NCI-H446 treated with DMSO at 0.1 percent for 48 hours (cell line): ENCODE measurements at places on chromosomes 16 and 17.

DNA sequence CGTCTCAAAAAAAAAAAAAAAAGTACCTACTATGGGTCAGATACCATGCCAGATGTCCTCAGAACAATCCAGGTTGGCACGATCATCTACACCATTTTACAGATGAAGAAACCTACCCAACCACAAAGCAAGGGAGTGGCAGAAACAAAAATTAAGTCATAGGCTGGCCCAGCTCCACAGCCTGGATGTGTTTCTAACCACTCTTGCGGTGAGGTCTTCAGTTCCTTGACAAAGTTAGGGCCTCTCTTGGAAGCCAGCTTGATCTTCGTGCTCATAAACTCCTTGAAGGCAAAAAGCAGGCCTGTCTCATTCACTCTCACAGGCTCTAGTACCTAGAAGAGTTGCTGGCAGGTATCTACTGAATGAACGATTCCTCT is 6.2 kb downstream of the GGA2 start:
- DNase-seq = peak; percentile 1

DNA sequence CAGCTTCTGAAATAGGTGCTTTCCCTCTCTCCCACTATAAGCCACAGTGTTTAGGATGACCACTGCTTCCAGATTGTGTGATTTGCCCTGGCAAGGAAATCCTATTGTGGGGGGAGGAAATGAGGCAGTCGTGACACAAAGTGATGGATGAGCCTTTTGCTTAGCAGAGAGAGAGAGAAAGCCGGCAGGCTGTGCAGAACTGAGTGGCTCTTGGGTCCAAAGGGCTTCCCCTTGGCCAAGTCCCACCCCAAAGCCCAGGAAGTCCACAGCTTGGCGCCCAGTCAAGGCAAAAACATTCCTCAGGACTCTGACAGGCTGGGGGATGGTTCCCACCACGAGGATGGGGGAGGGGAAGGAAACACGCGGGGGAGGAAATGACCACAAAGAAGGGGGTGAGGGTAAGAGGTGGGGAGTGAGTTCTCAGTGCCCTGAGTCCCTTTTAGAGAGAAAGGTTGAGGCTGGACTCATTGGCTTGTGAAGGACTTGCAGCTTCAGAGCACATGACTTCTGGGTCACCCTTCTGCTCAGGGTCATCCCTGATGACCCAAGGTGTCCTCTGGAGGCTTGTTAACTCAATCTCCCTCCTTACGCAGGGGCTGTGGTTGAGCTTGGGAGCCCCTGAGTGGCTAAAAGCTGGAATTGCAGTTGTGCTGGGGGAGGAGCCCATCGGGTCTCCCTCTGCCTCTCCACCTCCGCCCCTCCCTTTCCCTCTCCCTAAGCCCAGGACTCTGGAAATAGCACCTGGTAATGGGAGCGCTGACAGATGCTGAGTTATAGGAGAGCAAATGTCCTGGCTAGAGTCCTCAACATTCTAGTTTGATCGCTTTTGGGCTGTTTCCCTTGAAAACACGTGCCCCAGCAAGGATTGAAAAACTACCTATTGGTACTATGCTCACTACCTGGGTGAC is 10.3 kb upstream of the MSL1 start:
- DNase-seq = peak; percentile 63

DNA sequence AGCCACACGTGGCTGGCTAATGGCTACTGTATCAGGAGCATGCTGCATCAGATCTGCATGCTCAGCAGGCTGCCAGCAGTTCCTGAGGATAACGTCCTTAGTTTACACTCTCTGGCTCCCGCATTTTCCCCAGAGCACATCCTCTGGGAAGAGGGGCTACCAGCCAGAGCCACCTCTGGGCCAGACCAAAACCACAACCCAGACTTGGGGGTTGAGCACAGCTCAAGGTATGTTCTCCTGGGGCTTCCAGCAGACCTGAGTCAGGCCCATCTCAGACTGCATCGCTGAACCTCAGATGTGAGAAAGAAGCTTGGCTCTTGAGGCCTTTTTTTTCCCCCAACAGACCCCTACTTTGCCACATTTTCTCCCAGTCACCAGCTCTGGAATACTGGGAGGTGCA is 23.7 kb upstream of the WSCD1 start:
- no peak for DNase-seq

GRCh38 chr16:76956394-76956793 is 234.6 kb upstream of the MON1B start:
- no peak for DNase-seq

DNA sequence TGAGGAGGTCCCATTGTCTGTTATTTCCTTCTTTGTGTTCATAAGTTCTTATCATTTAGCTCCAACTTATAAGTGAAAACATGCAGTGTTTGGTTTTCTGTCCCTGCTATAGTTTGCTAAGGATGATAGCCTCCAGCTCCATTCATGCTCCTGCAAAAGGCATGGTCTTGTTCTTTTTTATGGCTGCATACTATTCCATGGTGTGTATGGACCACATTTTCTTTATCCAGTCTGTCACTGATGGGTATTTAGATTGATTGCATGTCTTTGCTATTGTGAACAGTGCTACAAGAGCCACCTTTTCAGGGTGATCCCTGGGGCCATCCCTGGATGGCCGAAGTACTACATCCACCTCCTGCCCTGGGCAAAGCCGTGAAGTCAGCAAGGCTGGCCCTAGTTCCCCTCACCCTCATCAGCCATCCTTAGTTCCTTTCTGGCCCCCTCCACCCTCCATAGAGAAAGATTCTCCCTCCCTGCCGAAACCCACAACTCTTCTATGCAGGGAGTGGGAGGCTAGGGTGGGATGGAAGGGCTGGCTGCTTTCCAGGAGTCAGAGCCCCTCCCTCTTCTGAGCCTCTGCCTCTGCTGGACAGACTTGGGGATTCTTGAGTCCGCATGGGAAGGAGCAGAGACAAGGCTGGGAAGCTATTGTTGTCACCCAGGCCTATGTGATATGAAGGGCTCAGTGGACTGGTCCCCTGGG is 8.3 kb downstream of the MT1X start:
- no peak for DNase-seq

DNA sequence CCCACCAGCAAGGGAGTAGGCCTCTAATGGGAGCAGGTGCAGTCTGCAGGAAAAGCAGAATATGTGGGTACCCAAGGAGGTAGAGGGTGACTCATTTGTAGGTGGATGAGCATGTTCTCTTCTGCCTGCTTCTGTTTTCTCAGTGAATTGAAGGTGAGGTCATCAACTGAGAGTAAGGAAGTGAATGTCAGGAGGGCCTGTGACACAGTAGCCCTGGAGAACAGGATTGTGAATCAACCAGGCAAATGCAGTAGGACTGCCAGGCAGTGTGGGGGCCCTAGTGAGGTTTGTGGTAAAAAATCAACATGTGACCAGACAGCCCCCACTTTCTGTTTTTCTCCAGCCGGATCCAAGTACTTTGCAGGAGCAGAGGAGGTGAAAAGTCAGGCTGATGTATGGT is 150.5 kb upstream of the SOX9 start:
- DNase-seq = no peak

- no peak for DNase-seq
These were observed 14.2 kb upstream of the ST6GALNAC2 start for GRCh38 chr17:76599694-76600460.

DNA sequence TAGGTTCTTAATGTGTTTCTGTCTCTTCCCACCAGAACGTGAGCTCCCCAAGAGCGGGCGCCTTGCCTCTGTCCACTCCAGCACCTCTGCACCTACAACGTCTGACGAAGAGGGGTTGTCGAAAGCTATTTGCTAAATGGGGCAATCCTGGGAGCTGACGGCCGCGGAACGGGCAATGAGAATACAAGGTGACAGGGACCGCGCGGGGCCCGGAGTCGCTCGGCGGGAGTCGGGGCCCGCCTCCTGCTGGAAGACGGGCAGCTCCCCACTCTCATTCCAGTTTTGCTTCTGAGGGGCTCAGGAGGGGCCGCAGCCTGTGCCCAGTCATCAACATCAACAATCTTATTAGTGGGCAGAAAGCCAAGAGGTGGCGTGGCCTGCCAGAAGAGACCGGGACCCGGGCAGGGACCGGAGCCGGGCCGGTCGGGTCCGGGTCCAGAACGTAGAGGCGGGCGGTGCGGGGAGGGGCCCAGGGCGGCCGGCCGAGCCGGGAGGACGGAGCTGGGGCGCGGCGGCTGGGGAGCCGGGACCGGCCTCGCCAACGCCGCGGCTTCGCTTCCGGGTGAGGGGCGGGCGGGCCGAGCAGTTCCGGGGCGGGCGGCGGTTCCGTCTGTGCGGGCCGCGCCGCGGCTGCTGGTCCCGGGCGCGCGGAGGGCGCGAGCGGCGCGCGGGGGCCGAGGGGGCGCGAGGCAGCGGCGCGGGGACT is at the start of gene MOSMO:
Gene MOSMO, plus strand, starts transcription at position 603 of the 706 bp plus-strand sequence. CDS start 191 bp downstream, outside the sequence.
- no peak for DNase-seq

DNA sequence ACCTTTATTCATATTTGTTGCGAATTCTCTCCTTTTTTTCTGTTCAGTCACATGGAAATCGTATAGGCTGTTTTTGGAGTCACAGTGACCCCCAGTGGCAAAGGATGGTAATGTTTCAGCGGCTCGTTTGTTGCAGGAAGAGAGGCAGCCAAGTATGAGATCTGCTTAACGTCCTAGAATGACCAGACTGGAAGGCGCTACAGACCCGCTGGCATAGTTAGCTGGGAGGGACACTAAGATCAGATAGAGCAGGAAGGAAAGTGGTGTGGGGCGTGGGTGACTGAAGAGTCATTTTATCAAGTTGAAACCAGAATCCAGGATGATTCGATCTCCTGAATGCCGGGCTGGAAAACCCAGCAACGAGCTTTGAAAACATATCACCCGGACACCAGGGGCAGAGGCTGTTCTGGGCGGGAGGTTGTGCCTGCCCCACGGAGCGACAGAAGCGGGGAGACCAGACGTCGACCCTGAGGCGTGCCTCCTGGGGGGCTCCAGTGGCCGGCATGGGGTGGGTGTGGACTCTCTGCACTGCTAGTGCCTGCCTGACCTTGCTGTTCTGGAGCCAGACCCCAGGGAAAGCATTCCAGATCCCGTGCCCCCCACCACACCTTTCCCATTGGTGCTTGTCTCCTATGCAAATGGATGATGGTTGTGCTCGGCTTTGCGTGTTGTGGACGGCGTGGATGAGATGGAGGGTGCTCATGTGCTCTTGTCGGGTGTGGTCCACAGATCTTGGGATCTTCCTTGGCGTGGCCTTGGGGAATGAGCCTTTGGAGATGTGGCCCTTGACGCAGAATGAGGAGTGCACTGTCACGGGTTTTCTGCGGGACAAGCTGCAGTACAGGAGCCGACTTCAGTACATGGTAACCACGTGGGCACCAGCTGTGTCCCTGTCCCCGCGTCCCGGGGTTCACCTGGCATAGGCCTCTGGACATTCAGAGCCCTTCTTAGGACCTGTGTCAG is 7.7 kb downstream of the IL34 start:
- peak; percentile 4 for DNase-seq

- no peak for DNase-seq
These were observed 22.5 kb downstream of the XPO6 start for GRCh38 chr16:28189245-28189644.
